ENCODE measurements at places on chromosomes 12 and 14. TPM values are rescaled to one million over a fixed set of nuclear protein-coding genes. Genes with fewer than 3 reads are reported as not detected.

Gene VSX2
- total RNA-seq, result not detected

Gene COCH
- 3.7 TPM for total RNA-seq

Gene CELA1
- total RNA-seq, result not detected

DNA sequence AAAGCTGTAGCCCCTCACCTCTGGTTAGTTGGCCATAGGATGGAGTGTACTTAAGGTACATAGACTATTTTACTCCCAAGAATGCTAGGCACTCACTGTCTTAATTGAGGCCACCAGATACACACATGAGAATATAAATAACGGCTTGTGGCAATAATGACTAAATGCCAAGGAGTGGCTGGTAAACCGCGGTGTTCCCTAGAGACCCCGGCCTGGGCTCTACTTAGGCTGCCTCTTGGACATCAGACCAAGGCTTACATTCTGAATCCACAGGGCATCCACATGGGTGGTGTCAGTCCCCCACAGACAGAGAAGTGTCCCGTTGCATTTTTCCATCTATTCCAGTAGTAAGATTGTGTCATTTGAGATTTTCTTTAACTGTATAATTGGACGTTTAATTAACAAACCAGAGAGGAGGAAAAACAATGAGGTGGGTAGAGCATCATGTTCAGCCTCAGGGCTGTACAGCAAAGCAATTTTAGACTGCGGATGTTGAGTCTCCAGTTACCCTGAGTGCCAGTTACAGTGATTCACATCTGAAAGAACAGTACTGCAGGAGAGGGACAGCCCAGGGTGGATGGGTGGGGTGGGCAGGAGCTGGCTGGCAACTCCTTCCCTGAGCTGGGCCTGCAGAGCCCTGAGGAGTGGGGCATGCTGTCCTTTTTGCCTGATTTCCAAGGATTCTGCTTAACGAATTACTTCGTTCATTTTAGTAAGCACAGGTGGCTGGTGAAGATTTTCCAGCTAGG is 20.5 kb downstream of the CKB start:
- no peak for DNase-seq
- H3K4me3 ChIP-seq, result peak overlapping the region; percentile 5
- H3K36me3 ChIP-seq, result peaks cover 41% of the 10 kb centered on the region
- peaks cover 5% of the 10 kb centered on the region for H3K27me3 ChIP-seq

DNA sequence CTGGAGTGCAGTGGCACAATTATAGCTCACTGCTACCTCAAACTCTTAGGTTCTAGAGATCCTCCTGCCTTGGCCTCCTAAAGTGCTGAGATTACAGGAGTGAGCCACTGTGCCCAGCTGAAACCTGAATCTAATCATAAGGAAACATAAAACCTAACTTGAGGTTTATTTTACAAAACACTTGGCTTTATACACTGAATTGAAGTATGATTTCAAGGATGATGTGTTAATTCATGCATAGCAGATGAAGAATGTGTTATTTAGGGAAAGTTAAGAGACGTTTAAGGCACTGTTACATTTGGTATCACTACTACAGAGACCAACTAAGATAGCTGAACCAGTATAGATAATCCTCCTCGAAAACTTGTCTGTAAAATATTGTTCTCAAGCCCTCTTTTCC is 6.4 kb downstream of the DICER1 start:
- H3K4me3 ChIP-seq, result no peak overlapping the region
- H3K4me1 ChIP-seq, result peaks cover 25% of the 10 kb centered on the region
- no peak overlapping the region for H3K27ac ChIP-seq
- no peak for DNase-seq
- H3K27me3 ChIP-seq, result peaks cover 2% of the 10 kb centered on the region

DNA sequence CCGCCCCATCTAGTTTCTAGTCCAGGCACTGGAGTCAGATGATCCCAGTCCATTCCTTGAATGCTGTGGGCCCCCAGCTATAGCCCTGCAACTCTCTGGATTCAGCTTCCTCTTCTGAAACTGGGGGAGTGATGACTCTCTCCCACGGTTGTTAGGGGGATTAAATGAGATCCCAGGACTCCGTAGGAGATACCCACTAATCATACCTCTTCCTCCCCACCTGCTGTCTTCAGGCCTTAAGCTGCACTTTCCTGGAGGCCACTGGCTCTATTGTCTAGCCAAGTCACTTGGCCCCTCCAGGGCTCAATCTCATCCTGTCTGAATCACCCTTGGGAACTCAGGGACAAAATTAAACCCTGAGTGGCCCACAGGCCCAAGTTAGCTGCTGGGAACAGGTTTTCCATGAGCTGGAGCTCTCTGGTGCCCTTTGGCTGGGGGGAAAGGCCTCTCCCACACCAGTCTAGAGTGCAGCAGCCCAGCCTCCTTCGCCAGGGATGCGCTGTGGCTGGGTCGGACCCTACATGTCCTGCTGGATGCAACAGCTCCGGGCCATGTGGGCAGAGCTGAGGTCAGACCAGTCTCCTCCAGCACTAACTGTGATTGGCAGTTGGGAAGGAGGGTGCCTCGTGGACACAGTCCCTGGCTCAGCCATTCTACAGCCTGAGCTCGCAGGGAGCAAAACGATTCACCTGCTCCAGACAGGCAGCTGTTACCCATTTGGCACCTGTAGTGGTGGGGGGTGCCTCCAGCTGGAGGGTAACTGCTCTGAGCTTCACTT is 6.0 kb upstream of the ASB2 start:
- no peak overlapping the region for H3K27ac ChIP-seq
- DNase-seq, result no peak
- no peak overlapping the region for H3K4me3 ChIP-seq
- H3K4me1 ChIP-seq, result peaks cover 11% of the 10 kb centered on the region
- peaks cover 3% of the 10 kb centered on the region for H3K27me3 ChIP-seq
- H3K36me3 ChIP-seq, result no peaks in the 10 kb centered on the region

GRCh38 chr12:130987151-130987931 is 33.6 kb downstream of the ADGRD1 start:
- peaks cover 5% of the 10 kb centered on the region for H3K27me3 ChIP-seq
- H3K4me1 ChIP-seq, result no peaks in the 10 kb centered on the region
- H3K27ac ChIP-seq, result no peak overlapping the region
- H3K36me3 ChIP-seq, result no peaks in the 10 kb centered on the region
- no peak for DNase-seq

GRCh38 chr14:96493178-96493577 is 9.0 kb upstream of the PAPOLA start:
- no peaks in the 10 kb centered on the region for H3K36me3 ChIP-seq
- H3K27me3 ChIP-seq, result peaks cover 1% of the 10 kb centered on the region
- no peaks in the 10 kb centered on the region for H3K4me1 ChIP-seq

DNA sequence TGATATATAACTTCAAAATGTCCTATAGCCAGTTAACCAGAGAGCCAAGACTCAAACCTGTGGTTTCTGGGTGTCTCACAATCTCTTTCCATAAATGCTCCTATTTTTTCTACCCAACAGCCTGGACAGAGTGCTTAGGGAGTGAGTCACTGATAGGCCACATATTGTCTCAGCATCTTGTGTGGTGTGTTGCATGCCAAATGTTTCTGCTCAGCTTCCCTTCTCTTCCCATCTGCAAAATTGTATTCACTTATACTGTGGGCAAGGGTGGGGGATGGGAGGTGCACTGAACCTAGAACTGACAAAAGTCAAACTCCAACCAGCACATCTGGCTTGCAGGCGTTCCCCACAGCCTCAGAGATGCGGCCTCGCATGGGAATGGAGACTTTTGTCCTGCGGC is 123.3 kb downstream of the KCNA5 start:
- no peak for DNase-seq
- H3K4me1 ChIP-seq, result peaks cover 3% of the 10 kb centered on the region
- H3K27me3 ChIP-seq, result no peaks in the 10 kb centered on the region

DNA sequence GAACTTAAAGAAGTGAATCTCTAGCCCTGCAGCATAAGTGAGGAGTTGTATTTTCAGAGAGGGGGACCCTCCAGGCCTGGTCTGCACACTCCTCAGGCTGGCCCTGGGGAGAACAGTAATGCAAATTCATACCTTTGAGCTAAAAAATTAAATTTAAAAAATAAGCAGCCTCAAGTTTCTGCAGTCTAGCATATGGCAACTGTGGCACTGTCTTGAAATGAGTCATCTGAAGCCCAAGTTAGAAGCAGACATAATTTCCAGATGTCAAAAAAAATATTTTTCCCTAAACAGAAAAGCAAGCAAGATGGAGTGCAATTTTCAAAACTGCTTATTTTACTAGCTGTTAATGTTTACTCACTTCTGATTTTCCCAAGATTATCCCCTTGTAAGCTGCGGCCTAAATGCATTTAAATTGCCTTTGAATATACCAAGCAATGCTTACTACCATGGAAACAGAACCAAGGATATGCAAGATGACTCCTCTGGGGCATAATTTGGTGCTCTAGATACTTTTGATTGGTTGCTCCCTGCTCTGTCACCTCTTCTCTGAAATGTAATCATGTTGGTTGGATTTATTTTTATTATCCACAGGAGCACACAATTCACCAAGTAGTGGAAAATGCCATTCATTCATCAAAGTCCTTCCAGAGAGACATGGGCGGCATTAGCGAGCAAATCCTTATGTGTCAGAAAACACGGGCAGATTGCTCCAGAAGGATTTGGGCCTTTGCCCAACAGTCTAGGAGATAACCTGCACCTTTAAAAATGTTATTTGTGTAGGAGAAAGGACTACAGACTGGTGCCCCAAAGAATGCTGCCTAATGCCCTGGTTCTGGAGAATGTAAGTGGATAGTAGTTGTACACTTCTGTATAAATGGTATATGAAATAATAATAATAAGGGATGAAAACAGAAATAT is 25.0 kb upstream of the DHRS7 start:
- H3K4me3 ChIP-seq, result no peak overlapping the region
- H3K27ac ChIP-seq, result no peak overlapping the region
- H3K27me3 ChIP-seq, result no peaks in the 10 kb centered on the region
- H3K36me3 ChIP-seq, result no peaks in the 10 kb centered on the region
- no peak for DNase-seq
- peaks cover 3% of the 10 kb centered on the region for H3K4me1 ChIP-seq

GRCh38 chr12:111780615-111781014 is 13.9 kb downstream of the ALDH2 start:
- peaks cover 22% of the 10 kb centered on the region for H3K36me3 ChIP-seq
- no peak overlapping the region for H3K4me3 ChIP-seq
- H3K27ac ChIP-seq, result no peak overlapping the region
- DNase-seq, result no peak
- H3K27me3 ChIP-seq, result peaks cover 1% of the 10 kb centered on the region

DNA sequence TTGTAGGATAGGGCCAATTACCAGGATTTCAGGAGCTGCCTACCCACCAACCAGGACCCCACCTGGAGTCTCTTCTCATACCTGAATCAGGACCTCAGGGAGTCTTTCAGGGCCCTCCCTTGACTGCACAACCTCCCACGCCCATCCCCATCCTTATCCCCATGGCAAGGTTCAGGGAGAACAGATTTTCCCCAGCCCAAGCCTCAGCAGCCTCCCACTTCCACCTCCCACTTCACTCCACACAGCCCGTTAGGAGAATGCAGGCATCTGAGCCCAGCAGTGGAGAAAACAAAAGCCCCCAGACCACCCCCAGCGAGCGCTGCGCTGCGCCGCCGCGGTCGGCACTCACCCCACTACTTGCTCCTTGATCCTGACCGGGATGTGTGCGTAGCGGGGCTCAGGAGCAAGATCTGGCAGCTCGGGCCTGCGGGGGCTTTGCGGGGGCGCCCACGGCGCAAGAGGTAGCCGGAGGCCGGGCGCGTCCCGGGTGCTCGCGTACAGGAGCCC is 1.4 kb downstream of the B4GALNT1 start:
- peaks cover 24% of the 10 kb centered on the region for H3K27me3 ChIP-seq
- H3K36me3 ChIP-seq, result no peaks in the 10 kb centered on the region
- DNase-seq, result peak; percentile 2
- peaks cover 5% of the 10 kb centered on the region for H3K4me1 ChIP-seq
- H3K4me3 ChIP-seq, result no peak overlapping the region

DNA sequence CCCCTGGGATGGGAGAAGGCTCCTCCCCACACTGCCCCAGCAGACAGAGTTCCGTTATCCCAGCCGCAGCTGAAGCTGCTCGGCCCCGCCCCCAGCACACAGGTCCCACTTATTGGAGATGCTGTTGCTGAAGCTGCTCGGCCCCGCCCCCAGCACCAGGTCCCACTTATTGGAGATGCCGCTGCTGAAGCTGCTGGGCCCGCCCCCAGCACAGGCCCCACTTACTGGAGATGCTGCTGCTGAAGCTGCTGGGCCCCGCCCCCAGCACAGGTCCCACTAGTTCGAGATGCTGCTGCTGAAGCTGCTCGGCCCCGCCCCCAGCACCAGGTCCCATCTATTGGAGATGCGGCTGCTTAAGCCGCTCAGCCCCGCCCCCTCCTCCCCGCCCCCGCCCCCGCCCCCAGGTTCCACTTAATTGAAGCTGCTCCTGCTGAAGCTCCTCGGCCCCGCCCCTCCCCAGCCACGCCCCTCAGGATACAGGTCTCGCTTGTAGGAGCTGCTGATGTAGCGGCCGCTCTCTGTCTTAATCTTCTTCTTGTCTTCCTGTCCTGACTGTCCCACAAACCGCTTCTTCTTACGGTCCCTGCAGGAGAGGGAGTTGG is 12.0 kb downstream of the CFAP73 start:
- H3K27me3 ChIP-seq, result peaks cover 4% of the 10 kb centered on the region
- DNase-seq, result peak; percentile 58
- peaks cover 22% of the 10 kb centered on the region for H3K36me3 ChIP-seq
- no peaks in the 10 kb centered on the region for H3K4me1 ChIP-seq
- H3K4me3 ChIP-seq, result peak overlapping the region; percentile 2

DNA sequence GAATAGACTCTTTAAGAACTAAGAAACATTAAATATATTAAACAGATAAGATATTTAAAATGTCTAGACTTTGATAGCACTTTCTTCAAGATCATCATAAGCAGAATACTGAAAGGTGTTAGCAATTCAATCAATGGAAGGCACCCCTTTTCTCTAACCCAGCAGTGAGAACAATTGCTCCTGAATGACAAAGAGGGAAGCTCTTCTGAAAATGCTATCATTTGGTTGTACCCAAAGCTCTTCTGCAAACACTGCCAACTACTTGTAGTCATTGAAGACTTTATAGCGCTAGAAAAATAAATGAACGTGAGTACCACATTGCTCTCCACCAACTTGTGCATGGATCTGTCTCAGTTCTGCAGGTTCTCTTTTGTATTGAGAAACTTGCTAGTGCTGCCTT is 62.2 kb upstream of the LMO3 start:
- H3K4me1 ChIP-seq, result no peaks in the 10 kb centered on the region
- no peak overlapping the region for H3K4me3 ChIP-seq
- H3K36me3 ChIP-seq, result no peaks in the 10 kb centered on the region
- no peak for DNase-seq

- no peak overlapping the region for H3K4me3 ChIP-seq
- H3K4me1 ChIP-seq, result peaks cover 8% of the 10 kb centered on the region
- H3K27ac ChIP-seq, result no peak overlapping the region
These were observed 11.0 kb upstream of the RPS6KL1 start for GRCh38 chr14:74934041-74934440.

- peaks cover 5% of the 10 kb centered on the region for H3K4me1 ChIP-seq
- no peak overlapping the region for H3K4me3 ChIP-seq
- DNase-seq, result no peak
- no peak overlapping the region for H3K27ac ChIP-seq
- no peaks in the 10 kb centered on the region for H3K36me3 ChIP-seq
- peaks cover 2% of the 10 kb centered on the region for H3K27me3 ChIP-seq
These were observed 474.9 kb downstream of the ATP23 start for GRCh38 chr12:58416236-58416635.

DNA sequence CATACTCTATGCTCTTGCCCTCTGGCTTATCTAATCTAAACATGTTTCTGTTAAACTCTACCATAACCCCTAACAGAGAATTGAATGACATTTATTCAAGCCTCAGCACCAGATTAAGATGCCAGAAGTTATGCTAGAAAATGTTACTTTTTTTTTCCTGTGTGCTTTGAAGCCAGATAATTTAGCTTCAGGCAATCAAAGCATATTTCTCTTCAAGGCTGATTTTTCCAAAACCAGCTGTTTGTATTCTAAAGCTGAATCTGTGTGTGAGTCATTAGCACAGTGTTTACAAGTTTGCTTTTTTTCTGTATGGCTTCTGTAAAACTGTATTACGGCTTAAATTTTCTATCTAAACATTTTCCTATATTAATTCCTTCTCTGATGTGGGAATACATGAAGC is 326.1 kb downstream of the FSCB start:
- no peak for DNase-seq
- H3K36me3 ChIP-seq, result no peaks in the 10 kb centered on the region
- H3K4me3 ChIP-seq, result no peak overlapping the region
- no peaks in the 10 kb centered on the region for H3K27me3 ChIP-seq
